ENCODE measurements at places on chromosomes 4 and X. TPM values are rescaled to one million over a fixed set of nuclear protein-coding genes. Genes with fewer than 3 reads are reported as not detected.

TASL gene
- total RNA-seq, result 1.3 TPM

NEUROG2 gene
- total RNA-seq, result not detected

ZAR1 gene
- not detected for total RNA-seq

PHEX gene
- not detected for total RNA-seq

PSAPL1 gene
- not detected for total RNA-seq

- H3K27me3 ChIP-seq, result no peaks in the 10 kb centered on the region
- H3K27ac ChIP-seq, result no peak overlapping the region
- DNase-seq, result no peak
- H3K4me3 ChIP-seq, result no peak overlapping the region
- no peaks in the 10 kb centered on the region for H3K4me1 ChIP-seq
- no peaks in the 10 kb centered on the region for H3K36me3 ChIP-seq
Observed at GRCh38 chrX:45264865-45265264, 64.2 kb upstream of the DIPK2B start.

DNA sequence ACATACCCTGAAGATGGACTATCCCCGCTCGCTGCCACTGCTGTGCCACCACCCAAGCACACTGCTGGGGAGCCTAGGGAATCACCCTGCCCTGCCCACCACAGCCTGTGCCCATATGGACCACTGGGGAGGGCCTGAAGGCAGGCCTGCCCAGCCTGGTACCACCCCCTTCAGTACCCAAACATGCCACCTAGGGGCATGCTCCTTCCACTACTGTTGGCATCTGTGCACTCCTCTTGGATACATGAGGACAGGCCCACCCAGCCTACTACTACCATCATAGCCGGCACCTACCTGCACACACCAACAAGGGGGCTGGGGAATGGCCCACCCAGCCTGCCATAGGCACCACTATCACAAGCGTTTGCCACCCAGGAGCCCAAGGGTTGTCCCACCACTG lies 30.1 kb upstream of the PRDX4 start:
- H3K27ac ChIP-seq, result no peak overlapping the region
- H3K27me3 ChIP-seq, result no peaks in the 10 kb centered on the region
- no peaks in the 10 kb centered on the region for H3K4me1 ChIP-seq
- H3K36me3 ChIP-seq, result no peaks in the 10 kb centered on the region

- no peaks in the 10 kb centered on the region for H3K27me3 ChIP-seq
- no peak overlapping the region for H3K4me3 ChIP-seq
- no peaks in the 10 kb centered on the region for H3K4me1 ChIP-seq
- no peaks in the 10 kb centered on the region for H3K36me3 ChIP-seq
- no peak overlapping the region for H3K27ac ChIP-seq
Observed at GRCh38 chr4:71066737-71067716, 73.6 kb downstream of the DCK start.

DNA sequence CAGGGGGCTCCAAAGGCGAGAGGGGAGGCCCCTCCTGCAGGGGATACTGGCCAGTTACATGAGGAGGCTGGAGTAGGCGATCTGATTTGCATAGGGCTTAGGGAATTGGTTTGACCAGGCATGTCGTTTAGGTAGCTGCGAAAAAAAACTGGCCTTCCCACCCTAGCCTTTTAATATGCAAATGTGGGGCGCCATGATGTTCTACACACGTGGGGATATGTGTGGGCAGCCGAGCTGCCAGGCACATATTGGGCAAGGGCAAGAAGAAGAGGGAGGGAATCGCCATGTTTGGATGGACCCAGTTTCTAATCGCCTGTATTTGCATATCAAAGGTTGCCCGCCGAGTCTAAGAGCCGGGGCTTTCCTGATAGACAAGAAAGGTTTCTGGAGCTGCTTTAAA lies 121.3 kb downstream of the PRKX start:
- no peaks in the 10 kb centered on the region for H3K4me1 ChIP-seq
- no peak for DNase-seq

DNA sequence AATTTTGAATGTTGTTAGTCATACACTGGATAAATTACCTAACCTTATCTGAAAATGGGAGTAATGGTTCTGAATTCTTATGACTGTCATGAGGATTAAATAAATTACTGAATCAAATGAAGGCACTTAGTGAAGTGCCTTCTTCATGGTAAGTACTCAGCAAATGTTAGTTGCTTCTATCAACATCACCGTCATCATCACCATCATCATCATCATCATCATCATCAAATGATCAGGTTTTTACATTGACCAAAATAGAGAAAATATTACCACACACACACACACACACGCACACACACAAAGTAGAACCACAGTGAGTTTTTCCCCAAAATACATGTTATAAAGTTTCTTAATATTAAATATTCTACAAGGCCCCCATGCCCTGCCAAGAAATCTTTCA lies 368.3 kb upstream of the FGF13 start:
- H3K36me3 ChIP-seq, result no peaks in the 10 kb centered on the region
- H3K27ac ChIP-seq, result no peak overlapping the region
- no peaks in the 10 kb centered on the region for H3K4me1 ChIP-seq
- H3K4me3 ChIP-seq, result no peak overlapping the region
- DNase-seq, result no peak
- peaks cover 4% of the 10 kb centered on the region for H3K27me3 ChIP-seq
